ENCODE measurements at places on chromosomes 1 and 21.

DNA sequence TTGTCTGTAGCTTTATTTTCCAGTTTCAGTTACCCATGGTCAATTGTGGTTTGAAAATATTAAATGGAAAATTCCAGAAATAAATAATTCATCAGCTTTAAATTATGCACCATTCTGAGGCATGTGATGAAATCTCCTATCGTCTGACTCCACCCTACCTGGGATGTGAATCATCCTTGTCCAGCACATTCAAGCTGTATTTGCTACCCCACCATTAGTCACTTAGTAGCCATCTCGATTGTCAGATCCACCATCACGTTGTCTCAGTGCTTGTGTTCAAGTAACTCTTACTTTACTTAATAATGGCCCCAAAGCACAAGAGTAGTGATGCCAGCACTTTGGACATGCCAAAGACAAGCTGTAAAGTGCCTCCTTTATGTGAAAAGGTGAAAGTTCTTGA lies 4.0 kb downstream of the STPG1 start:
- peaks cover 31% of the 10 kb centered on the region for H3K4me1 ChIP-seq
- no peak overlapping the region for H3K4me3 ChIP-seq
- DNase-seq, result no peak
- peaks cover 14% of the 10 kb centered on the region for H3K36me3 ChIP-seq
- H3K27ac ChIP-seq, result peak overlapping the region; percentile 70
- no peaks in the 10 kb centered on the region for H3K27me3 ChIP-seq

DNA sequence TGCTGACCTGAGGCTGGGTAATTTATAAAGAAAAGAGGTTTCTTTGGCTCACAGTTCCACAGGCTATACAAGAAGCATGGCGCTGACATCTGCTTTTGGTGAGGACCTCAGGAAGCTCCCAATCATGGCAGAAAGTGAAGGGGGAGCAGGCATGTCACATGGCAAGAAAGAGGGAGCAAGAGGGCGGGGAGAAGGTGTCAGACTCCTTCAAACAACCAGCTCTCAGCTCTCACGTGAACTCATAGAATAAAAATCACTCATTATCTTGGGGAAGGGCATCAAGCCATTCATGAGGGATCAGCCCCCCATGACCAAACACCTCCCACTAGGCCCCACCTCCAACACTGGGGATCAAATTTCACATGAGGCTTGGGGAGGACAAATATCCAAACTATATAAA lies 266.8 kb downstream of the RHOU start:
- H3K27me3 ChIP-seq, result no peaks in the 10 kb centered on the region
- no peaks in the 10 kb centered on the region for H3K4me1 ChIP-seq
- H3K27ac ChIP-seq, result no peak overlapping the region
- no peak for DNase-seq
- no peak overlapping the region for H3K4me3 ChIP-seq
- H3K36me3 ChIP-seq, result no peaks in the 10 kb centered on the region

GRCh38 chr1:14160781-14161180 lies 437.7 kb upstream of the KAZN start:
- H3K36me3 ChIP-seq, result no peaks in the 10 kb centered on the region
- H3K4me1 ChIP-seq, result no peaks in the 10 kb centered on the region
- no peaks in the 10 kb centered on the region for H3K27me3 ChIP-seq
- no peak for DNase-seq

GRCh38 chr1:170768929-170769328 lies 105.0 kb downstream of the PRRX1 start:
- DNase-seq, result no peak
- H3K36me3 ChIP-seq, result no peaks in the 10 kb centered on the region
- H3K4me1 ChIP-seq, result no peaks in the 10 kb centered on the region
- no peak overlapping the region for H3K4me3 ChIP-seq

DNA sequence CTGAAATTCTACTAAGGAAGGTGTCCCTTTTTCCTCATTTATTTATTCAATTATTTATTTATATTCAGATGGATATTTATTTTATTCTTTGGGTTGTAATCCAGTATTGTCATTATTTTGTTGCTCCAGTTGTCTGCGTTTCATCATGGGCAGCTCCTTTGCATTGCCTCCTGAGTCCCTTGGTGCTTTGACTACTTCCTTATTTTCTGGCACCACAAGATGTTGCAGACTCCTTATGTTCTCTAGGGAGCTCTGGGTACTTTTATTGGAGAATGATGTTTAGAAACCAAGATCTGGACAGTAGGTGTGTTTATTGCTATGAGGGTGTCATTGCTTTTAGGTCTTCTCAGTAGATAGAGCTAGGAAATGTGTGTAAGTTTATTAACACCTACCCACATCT lies 59.9 kb upstream of the ERRFI1 start:
- peaks cover 47% of the 10 kb centered on the region for H3K4me1 ChIP-seq
- peak overlapping the region; percentile 83 for H3K27ac ChIP-seq
- no peak for DNase-seq

DNA sequence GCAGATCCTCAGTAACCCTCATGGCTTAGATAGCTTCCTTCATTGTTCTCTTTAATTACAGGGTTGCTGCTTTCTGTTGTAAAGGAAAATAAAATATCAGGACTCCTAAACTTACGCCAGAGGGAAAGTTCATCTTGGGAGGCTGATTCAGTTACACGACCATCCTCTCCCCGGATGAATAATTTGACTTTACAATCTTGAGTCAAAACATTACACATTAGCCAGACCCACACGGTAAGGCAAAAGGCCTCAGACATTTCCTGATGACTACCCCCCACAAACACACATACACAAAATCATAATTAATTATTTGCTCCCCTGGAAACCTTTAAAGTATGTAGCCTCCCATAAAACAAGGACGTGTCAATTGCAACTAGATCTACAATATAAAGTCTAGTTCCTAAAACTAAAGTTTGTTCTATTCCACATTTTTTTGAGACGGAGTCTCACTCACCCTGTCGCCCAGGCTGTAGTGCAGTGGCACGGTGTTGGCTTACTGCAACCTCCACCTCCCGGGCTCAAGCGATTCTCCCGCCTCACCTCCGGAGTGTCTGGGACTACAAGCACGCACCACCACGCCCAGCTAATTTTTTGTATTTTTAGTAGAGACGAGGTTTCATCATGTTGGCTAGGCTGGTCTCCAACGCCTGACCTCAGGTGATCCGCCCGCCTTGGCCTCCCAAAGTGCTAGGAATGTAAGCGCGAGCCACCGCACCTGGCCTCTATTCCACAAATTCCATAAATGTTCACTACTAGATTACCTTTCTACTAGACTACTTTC lies 830 bp upstream of the PRDX1 start:
- H3K4me3 ChIP-seq, result peak overlapping the region; percentile 79
- H3K27ac ChIP-seq, result peak overlapping the region; percentile 54

DNA sequence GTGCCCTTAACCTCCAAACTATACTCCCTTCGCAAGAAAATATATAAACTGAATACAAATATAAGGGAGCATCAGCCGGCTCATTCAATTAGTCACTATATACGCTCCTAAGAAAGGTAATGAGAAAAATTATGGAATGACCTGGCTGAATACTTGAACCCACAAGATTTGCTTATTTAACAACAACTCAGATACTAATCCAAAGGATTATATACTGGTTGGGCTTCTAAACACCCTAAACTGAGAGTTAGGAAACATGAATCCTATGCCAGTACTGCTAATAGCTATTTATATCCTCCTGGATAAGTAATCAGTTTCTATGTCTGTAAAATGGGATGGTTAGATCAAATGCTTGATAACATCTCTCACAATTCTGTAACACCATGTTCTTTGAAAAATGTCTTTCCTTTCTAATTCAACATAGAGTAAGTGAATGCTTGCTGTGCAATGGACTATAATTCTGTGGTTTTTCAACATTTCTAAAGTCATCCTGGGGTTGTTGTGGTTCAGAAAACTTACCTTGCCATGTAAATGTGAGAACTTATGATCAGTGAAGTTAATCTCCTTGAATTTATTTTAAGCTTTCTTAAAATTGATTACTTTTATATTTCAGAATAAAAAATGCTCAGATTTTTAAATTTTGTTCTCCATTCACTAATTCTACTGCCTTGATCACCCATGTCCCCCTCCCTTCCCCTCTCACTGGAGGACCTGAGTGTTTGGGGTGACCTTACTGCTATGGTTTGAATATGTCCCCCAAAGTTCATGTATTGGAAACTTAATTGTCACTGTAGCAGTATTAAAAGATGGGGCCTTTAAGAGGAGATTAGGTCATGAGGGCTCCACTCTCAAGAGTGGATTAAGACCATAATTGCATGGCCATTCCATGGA lies 14.5 kb downstream of the DUSP10 start:
- H3K4me1 ChIP-seq, result peaks cover 11% of the 10 kb centered on the region
- DNase-seq, result no peak
- no peaks in the 10 kb centered on the region for H3K36me3 ChIP-seq

DNA sequence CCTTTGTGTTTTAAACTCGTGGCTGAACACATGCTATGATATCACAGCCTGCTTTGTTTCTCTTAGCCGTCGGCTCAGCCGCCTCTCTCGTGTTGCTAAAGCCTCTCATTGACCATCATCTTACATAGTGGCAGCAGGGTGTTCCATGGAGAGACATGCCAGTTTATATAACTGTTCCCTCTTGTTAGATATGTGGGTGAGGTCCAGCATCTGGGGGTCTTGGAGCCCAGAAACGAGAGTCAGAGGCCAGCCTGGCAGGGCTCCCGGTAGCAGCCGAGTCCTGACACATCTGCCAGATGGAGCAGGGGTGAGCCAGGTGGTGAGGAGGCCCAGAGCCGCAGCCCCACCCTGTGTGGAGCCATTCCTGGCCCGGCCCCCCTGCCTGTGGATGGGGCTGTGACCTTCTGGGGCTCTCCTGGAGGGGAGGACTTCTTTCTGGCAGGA lies 11.9 kb downstream of the PODN start:
- H3K4me3 ChIP-seq, result no peak overlapping the region
- no peaks in the 10 kb centered on the region for H3K36me3 ChIP-seq
- no peak overlapping the region for H3K27ac ChIP-seq
- no peaks in the 10 kb centered on the region for H3K4me1 ChIP-seq
- DNase-seq, result no peak

- H3K27me3 ChIP-seq, result no peaks in the 10 kb centered on the region
- H3K36me3 ChIP-seq, result no peaks in the 10 kb centered on the region
- peaks cover 9% of the 10 kb centered on the region for H3K4me1 ChIP-seq
- no peak overlapping the region for H3K4me3 ChIP-seq
These were observed 14.6 kb downstream of the PIGP start for GRCh38 chr21:37058261-37058660.

DNA sequence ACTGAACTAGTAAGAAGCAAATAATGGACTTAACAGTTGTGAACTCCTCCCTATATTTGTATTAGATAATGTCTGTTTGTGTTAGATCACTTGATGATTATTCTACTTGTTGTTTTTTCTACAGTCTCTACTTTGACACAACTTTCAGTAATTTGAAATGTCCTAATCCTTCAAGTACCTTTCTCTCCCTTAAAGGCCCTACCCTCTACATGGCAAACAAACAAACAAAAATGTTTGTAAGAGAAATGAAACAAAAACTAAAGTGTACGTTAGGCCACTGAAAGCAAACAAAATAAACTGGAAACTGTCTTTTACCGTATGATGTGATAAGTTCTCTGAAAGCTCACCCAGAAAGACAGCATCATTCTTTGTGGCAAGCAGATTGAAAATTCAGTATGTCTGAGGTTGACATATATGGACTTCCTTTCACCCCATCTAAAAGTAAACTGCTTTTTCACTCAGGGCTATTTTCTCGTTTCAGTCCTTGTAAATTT lies 255.9 kb upstream of the SNX7 start:
- no peaks in the 10 kb centered on the region for H3K27me3 ChIP-seq
- H3K36me3 ChIP-seq, result no peaks in the 10 kb centered on the region
- H3K4me3 ChIP-seq, result no peak overlapping the region
- no peaks in the 10 kb centered on the region for H3K4me1 ChIP-seq
- no peak overlapping the region for H3K27ac ChIP-seq

DNA sequence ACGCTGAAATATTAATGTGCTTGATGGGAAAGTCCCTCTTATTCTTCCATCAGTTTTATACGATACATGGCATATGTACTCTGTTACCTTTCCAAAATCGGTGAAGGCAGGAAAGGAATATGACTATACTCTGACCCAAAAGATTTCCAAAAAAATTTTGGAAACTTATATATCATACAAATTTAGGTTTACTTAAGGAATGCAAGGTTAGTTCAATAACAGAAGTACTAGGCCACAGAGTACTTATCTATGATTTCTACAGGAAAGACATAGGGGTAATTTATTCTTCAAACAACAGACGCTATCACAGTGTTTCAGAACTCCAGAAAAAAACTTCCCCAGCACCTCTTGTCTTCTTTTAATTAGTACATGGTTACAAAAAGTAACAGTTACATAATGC lies 84.8 kb downstream of the COP1 start:
- H3K4me3 ChIP-seq, result no peak overlapping the region
- H3K27me3 ChIP-seq, result no peaks in the 10 kb centered on the region
- H3K36me3 ChIP-seq, result peaks cover 17% of the 10 kb centered on the region
- DNase-seq, result no peak
- no peak overlapping the region for H3K27ac ChIP-seq

- peak overlapping the region; percentile 92 for H3K4me3 ChIP-seq
- H3K27me3 ChIP-seq, result no peaks in the 10 kb centered on the region
- H3K36me3 ChIP-seq, result no peaks in the 10 kb centered on the region
- H3K27ac ChIP-seq, result peak overlapping the region; percentile 82
These were observed 722 bp downstream of the TUT4 start for GRCh38 chr1:52552236-52552504.

GRCh38 chr1:101540161-101540560 lies 303.3 kb downstream of the S1PR1 start:
- no peaks in the 10 kb centered on the region for H3K36me3 ChIP-seq
- DNase-seq, result no peak
- H3K4me3 ChIP-seq, result no peak overlapping the region
- H3K4me1 ChIP-seq, result no peaks in the 10 kb centered on the region

GRCh38 chr1:2019172-2019543 lies at the start of gene GABRD:
Gene GABRD, plus strand, starts transcription at chr1:2019345. Its CDS starts 79 bp downstream, at chr1:2019424.
- peak within 1 kb of the TSS; percentile 22 for H3K4me3 ChIP-seq
- H3K4me1 ChIP-seq, result no peaks in the 10 kb centered on the region
- no peak for DNase-seq
- H3K27ac ChIP-seq, result no peak within 1 kb of the TSS
- H3K27me3 ChIP-seq, result peaks cover 46% of the 10 kb centered on the region

GRCh38 chr1:107617456-107617855 lies 347.5 kb downstream of the VAV3 start:
- no peak overlapping the region for H3K27ac ChIP-seq
- no peaks in the 10 kb centered on the region for H3K4me1 ChIP-seq
- H3K36me3 ChIP-seq, result no peaks in the 10 kb centered on the region
- H3K27me3 ChIP-seq, result no peaks in the 10 kb centered on the region
- DNase-seq, result no peak

GRCh38 chr1:119124764-119125163 lies 15.7 kb downstream of the WARS2 start:
- DNase-seq, result no peak
- H3K27ac ChIP-seq, result no peak overlapping the region
- no peaks in the 10 kb centered on the region for H3K27me3 ChIP-seq
- H3K4me1 ChIP-seq, result no peaks in the 10 kb centered on the region
- no peak overlapping the region for H3K4me3 ChIP-seq

- DNase-seq, result no peak
- H3K4me3 ChIP-seq, result no peak overlapping the region
- no peaks in the 10 kb centered on the region for H3K4me1 ChIP-seq
- no peak overlapping the region for H3K27ac ChIP-seq
- no peaks in the 10 kb centered on the region for H3K27me3 ChIP-seq
These were observed 81.1 kb downstream of the DSCAM start for GRCh38 chr21:40765811-40766210.

- no peak overlapping the region for H3K27ac ChIP-seq
- H3K4me3 ChIP-seq, result no peak overlapping the region
- H3K4me1 ChIP-seq, result peaks cover 21% of the 10 kb centered on the region
- no peaks in the 10 kb centered on the region for H3K36me3 ChIP-seq
- DNase-seq, result no peak
- H3K27me3 ChIP-seq, result no peaks in the 10 kb centered on the region
These were observed 251.8 kb upstream of the IRF2BP2 start for GRCh38 chr1:234861761-234862160.

GRCh38 chr1:232718928-232719927 lies 86.0 kb upstream of the MAP10 start:
- no peak for DNase-seq
- H3K27me3 ChIP-seq, result no peaks in the 10 kb centered on the region
- H3K4me1 ChIP-seq, result no peaks in the 10 kb centered on the region
- no peaks in the 10 kb centered on the region for H3K36me3 ChIP-seq
